ENCODE measurements at places on chromosomes 11 and 22.

- no peak for DNase-seq
Observed at GRCh38 chr11:15747671-15748070, 608.7 kb downstream of the SOX6 start.

GRCh38 chr22:40552070-40552469 lies 84.4 kb downstream of the MRTFA start:
- no peak for DNase-seq

DNA sequence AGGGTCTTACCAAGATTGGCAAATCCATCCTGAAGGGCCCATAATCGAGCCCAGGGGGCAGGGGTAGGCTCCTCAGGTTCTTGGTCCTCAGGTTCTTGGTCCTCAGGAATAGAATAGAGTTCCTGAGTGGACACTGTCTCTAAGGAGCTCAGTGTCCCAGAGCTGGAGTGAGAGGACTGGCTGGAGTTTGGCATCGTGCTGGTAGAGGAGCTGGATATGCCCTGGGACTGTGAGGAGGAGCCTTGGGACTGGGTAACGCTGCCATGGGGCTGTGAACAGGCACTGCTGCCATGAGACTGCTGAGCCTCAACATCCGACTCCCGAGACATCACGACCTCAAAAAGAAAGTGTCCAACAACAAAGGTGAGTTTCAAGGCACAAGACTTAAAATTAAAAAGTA lies 7.2 kb downstream of the CHEK2 start:
- no peak for DNase-seq

DNA sequence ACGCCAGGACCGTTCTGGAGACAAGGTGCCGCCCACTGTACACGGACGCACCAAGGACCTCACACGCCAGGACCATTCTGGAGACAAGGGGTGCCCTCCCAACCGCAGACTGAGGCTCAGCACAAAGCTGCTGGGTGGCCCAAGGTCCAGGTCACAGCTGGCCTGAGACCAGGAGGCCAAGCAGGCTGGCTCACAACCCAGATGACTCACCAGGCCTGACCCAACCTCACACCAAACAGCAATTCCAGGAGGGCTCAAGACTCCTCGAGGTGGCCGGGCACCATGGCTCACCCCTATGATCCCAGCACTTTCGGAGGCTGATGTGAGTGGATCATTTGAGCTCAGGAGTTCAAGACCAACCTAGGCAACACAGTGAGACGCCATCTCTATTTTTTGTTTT lies 14.8 kb downstream of the BRD1 start:
- no peak for DNase-seq

DNA sequence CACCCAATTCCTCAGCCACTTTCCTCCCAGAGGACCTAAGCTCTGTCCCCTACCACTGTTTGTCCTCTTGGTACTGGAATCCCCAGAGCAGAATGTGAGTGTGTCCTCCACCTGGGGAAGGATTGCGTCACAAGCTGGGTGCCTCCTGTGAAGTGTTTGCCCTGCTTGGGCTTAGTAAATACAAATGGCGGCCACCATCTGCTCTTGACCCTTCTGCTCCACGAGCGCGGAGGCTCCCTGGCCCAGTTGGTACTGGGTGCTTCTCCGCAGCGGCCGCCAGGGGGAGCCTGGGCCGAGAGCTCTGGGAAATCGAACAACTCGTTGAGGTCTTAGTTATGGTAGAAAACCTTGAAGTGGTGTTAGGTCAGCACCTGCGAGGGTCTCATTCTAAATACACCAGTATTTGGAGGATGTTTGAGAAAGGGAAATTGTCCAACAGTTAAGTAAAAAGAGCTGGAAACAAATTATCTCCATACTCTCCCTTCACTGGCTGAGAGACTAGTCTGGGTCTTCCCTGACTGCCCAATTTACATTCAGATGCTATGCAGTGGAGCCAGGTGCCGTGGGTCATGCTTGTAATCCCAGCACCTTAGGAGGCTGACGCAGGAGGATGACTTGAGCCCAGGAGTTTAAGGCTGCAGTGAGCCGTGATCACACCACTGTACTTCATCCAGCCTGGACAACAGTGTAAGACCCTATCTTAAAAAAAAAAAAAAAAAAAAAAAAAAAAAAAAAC lies 74.6 kb upstream of the TEAD1 start:
- DNase-seq = no peak

- DNase-seq = no peak
Observed at GRCh38 chr11:12640355-12640754, 33.9 kb upstream of the TEAD1 start.

DNA sequence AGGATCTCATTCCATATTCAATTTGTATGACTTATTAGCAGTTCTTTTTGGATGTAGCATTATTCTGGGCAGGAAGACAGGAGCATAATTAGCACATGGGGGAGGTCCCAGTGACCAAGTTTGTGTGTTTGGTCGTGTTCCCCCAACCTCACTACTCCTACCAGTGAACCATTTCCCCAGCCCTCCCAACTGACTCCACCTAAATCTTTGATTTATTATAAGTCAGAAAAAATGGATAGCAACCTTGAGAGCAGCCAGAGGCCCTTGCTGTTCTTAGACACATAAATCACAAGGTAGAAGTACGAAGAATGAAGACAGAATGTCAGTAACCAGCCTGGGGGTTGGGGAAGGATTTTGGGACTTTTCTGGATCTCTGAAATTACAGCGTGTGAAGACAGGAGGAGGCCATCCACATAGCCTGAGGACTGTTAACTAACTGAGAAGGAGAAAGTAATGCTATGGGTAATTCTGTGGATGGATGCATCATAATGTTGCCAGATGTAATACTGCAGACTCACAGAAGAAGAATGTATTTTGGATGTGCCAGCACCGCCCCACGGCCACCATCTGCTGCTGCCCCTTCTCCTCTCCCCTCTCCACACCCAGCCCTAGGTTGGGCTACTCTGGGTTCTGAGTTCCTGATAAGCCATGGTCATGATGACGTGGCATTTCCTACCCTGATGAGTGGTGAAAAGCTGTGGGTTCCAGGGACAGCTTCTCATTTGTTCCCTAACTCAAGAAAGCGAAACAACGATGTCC lies 124.3 kb upstream of the TTC12 start:
- no peak for DNase-seq

- DNase-seq = no peak
Observed at GRCh38 chr11:60318726-60319125, 8.3 kb upstream of the MS4A6E start.

DNA sequence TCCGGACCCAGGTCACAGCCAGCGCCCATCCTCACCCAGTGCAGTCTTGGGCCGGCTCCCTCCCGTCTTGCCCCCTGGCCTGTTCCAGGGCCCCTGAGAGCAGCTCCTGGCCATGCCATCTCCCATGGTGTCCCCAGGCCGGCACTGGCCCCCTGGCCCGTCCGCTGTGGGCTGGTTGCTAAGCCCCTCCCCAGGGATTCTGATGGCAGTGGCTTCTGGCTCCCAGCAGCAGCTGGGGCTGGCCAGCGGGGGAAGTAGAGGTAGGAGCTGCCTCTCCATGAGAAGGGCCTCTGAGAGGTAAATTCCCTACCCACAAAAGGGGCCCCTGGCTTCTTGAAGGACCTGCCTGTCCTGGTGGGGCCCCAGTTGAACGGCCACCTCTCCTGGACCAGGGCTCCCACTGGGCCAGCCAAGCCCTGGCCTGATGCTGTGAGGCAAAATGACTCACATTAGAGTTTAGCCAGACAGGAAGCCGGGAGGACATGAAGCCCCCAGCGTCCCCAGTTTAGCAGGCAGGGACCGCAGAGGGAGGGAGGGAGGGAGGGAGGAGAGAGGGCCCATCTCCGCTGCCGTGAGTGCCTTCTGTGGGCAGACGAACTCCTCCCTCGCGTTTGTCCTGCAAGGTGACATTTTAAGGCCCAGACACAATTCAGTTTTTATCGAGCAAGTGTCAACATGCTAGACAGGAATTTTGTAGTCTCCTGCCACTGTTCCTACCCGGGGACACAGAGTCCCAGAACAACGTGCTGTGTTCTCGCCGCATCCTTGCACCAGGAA lies 32.9 kb upstream of the GAL start:
- no peak for DNase-seq
